SK-N-MC (cell line): ENCODE measurements at places on chromosomes 5 and 9.
A peak's percentile ranks its signal among the peaks of the same experiment; 100 is the strongest.

DNA sequence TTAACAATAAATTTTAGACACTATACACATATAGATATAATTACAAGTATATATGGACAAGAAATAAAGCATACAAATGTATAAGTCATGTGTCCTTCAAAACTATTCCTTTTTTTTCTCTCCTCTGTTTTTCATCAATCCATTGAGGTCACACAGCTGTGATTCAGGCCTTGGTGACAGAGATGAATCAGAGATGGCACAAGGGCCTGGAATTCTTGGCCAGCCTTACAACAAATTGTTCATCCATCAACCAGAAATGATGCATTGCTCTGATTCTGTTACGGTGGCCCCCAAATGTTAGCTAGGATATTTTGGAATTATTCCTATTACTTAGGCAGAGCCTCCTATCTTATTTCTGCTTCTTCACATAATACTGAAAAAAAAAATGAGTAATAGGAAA is 108.7 kb upstream of the MPDZ start:
- no peak for DNase-seq

GRCh38 chr9:18703151-18703900 is 229.4 kb downstream of the ADAMTSL1 start:
- no peak for DNase-seq

GRCh38 chr9:88387552-88388202 is 567 bp upstream of the SPIN1 start:
- DNase-seq, result peak; percentile 32

DNA sequence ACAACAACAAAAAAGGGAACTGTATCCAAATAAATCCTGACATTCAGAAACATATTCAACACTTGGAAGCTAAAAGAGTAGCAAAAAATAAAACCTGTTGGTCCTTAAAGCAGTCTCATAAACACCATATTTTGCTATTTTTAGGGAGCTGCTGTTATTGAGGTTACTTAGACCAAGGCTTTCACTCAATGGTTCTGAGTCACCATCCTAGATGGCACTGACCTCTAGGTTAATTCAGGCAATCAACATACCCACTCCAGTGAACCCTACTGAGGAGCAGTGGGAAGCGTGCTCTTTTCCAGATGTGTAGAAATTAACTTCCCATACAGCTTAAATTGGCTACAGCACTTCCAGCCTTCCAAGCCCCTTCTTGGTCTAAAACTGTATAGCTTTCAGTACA is 5.2 kb downstream of the GNAQ start:
- no peak for DNase-seq

- DNase-seq, result peak; percentile 82
These were observed 52.3 kb downstream of the NLN start for GRCh38 chr5:65774346-65774745.

DNA sequence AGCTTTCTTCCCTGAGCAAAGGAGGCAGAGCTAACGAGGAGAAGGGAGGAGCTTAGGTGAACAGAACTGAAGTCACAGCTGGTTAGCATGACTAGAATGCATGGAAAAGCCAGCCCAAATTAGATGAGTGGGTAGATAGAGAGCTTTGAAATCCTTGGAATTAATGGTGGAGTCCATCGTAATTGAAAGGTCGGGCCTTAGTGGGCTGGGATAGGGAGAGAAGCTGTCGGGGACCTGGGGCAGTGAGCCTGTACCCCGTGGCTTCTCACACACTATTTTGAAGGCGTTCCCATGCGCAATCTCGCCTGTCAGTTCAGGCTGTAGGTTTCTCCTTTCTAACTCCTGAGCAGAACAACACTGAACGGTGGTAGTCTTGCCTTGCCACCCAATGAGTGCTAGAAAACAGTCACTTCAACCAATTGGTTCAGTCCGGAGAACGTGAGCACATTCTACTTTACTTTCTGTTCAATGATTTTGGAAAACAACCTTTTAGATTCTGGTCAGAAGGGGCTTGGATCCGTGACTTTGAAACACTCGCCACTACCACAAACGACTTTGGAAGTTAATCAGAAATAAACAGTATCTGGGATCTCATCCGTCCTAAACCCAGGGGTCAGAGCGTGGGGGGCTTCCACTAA is 655 bp upstream of the RAI14 start:
- DNase-seq, result peak; percentile 2

DNA sequence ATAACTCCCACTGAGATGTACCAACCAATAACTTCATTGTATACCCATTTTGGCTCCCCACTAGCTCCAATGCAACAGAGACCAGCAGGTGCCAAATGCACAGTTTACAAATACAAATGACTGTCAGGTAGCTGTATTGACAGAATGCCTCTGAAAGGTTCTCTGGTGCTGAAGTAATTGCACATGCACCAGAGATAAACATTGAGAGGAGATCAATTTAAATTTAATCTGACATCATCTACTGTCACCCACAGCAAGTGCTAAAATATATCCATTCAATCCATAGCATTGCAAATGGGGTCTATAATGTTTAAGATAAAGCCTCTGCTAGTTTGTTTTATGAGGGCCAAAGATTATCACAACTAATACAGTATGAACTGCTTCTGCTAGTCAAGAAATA is 80.2 kb downstream of the STX17 start:
- DNase-seq, result no peak

GRCh38 chr9:8857068-8857925 is 1057.7 kb upstream of the DMAC1 start:
- no peak for DNase-seq

DNA sequence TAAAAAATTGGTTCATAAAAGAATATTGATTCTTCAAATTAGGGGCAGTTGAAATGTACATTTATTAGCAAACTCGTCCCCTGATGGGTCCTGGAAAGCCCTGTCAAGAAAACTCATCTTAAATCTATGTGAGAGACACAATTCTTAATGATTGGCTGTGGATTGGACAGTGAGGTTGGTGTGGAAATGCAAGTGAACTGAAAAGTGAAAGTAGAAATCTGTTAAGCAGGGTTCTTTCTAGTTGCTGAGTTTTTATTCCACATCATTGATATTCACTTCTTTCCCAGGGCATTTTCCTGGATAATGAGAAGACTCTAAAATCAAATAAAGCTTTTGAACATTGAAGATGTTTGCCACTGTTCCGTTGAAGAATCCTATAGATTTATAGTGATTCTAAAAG is 292.4 kb downstream of the MAST4 start:
- no peak for DNase-seq

- DNase-seq, result no peak
These were observed 9.1 kb upstream of the SYNPO start for GRCh38 chr5:150631326-150631701.

DNA sequence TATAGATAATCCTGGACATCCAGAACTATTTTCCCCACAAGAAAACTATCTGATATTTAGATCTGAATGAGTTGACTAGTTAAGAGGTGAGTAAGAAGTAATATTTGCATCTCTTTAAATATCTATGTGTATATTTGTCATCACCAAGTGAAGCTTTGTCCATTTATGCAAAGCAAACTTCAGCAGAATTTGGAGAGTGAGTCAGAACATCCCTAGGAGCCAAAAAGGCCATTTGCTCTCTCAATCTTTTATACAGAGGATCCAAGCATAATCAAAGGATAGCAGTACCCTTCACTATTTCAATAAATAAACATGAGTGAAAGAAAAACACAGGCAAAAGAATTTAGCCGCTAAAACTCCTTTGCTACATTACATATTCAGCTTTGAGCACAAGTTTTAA is 454.4 kb downstream of the NR2F1-AS1 start:
- DNase-seq, result no peak

DNA sequence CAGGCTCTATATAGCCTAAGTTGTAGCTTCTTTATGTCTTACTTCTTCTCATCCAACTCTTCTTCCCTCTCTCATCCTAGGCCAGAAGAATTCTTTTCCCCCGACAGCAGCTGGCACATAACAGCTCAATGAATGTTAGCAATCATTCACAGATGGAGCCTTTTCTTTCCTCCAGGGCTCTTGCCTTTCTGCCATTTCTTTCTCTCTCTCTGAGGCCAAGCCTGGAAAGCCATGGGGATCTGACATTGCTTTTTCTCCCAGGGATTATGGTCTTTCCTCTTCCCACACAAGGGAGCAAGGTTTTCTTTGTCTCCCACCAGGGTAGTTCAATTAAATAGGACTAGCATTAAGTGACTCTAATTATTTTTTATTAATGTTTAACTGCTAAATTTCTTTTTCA is 20.5 kb downstream of the SMIM15 start:
- DNase-seq, result no peak

DNA sequence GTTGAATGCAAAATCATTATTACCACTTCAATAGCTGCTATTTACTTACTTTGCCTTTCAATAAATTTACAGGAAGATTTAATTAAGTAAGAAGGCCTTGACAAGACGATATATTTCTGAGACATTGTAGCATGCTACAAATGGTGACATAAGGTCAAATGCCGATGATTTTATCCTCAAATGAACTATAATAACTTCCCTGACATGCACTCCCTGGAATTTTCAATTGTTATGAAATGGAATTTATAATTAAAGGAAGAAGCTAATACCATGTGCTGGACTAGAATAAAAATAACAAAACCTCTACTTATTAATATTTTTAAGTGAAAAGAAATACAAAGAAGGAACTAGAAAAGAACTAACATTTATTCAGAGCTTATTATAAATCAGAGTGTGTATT is 30.2 kb upstream of the ITGA1 start:
- no peak for DNase-seq

GRCh38 chr5:137712139-137712667 is 23.7 kb downstream of the KLHL3 start:
- no peak for DNase-seq

GRCh38 chr5:142783601-142784341 is 13.6 kb downstream of the ARHGAP26 start:
- DNase-seq, result no peak
